NCI-H524 (cell line): ENCODE measurements at places on chromosomes 5 and 9.

GRCh38 chr5:144812763-144813162 lies 642.1 kb downstream of the KCTD16 start:
- DNase-seq: no peak

- no peak for DNase-seq
Measured at GRCh38 chr5:139877129-139877597, 81.6 kb downstream of the PSD2 start.

DNA sequence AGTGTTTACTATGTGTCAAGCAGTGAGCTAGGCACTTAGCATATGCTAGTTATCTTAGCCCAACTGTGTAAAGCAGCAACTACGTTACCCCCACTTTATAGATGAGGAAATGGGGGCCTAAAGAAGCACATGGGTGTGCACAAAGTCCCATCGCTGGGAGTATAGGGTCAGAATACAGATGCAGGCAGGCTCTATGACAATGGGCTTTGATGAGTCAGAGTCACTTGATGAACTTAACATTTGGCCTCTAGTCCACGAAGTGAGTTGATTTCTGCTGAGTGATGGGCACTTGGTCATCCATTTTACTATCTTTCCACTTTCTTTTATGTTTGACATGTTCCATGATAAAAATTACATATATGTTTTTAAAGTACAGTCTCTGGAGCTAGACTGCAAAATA lies 204.3 kb downstream of the TRIM32 start:
- no peak for DNase-seq

DNA sequence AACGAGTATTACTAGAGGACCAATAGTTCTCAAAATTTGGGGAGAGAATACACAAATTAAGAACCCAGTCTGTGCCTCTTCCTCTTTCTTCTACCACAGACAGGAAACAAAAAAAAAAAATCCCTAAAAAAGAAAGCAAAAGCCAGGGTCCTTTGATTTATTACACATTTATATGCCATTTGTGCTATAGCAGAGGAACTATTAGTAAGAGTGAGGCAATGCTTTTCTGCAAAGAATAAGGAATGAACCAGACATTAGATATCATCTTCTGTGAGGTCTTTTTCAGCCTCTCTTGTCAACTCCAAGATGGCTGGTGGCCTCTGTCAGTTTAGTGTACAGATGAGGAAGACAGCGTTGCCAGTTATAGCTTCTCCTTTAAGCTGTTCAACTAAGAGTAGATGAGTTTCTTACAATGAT lies 127.6 kb downstream of the RFX3 start:
- DNase-seq: no peak

GRCh38 chr5:65612298-65612907 lies 11.7 kb downstream of the TRIM23 start:
- no peak for DNase-seq

DNA sequence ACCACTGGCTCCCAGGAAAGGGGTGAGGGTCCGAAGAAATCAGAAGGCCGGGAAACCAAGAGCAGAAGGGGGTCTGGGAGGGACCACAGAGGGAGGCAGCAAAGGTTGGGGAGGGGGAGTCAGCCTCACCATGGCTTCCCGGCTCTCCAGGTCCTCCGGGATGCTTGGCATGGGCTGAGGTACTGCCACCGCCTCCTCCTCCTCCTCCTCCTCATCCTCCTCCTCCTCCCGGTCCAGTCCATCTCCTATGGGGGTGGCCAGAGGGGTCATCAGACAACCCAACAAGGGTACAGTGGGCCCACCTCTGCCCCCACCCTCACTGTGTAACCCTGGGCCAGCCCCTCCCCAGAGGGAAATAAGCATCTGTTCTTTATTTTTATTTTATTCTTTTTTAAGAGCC lies 17.5 kb downstream of the GOLGA2 start:
- DNase-seq: no peak

DNA sequence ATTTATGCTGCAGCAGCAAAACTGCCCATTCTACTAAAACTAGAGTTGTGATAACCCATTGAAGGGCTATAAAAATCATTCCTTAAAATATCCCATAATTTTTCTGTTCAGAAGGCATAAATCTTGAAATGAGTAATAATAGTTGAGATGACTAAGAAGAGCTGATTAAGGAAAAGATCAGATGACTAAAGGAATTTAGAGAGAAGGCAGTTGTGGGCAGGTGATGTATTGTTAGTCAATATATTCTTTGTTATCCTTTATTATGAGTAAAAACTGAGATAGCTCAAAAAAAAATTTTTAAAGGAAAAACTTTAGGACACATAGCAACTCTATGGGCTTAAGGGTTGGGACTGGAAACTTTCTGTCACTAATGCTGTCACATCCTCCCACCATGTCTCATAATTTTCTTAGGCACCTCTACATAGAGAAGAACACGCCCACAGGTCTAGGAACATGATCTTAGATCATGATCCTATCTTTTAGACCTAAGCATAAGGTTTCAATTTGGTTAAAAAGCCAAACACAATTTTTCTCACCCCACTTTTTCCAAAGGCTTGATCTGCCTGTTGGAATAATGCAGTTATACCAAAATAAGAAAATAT lies 597.5 kb upstream of the MEF2C start:
- DNase-seq: no peak

DNA sequence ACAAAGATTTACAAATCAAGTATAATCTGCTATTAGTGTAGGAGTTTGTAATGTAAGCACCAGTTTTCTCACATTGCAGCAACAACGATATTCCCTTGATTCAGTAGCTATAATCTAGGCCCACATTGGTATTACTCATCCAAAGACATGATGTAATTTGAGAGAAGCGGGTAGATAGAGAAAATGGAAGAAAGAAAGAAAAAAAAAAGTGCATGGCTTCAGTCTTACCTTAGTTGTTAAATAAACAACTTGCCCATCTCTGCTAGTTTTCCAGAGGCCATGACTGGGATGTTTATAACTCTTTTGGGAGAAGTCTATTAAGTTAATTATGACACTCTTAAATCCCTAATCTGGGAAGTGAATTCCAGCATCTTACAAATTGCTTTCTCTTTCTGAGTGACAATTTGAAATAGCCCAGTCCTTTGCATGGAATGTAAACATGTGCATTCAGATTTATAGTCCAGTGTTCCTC lies 2.8 kb downstream of the MELK start:
- no peak for DNase-seq
